ENCODE measurements at places on chromosomes 1 and 21. TPM values are rescaled to one million over a fixed set of nuclear protein-coding genes. Genes with fewer than 3 reads are reported as not detected.

GRCh38 chr1:193486671-193487229, 300.3 kb upstream of the B3GALT2 start:
- no peak for DNase-seq

GRCh38 chr1:113320972-113321680, 69.2 kb upstream of the MAGI3 start:
- no peak for DNase-seq

- DNase-seq, result no peak
Observed at GRCh38 chr21:34504595-34504994, 7.4 kb downstream of the KCNE1 start.

CCDC17 gene
- total RNA-seq, result 1.9 TPM

SPRR2F gene
- not detected for total RNA-seq

OPRD1 gene
- 3.9 TPM for total RNA-seq
